SK-N-SH (cell line): ENCODE measurements at places on chromosomes 12 and 14.
A peak's percentile ranks its signal among the peaks of the same experiment; 100 is the strongest.

DNA sequence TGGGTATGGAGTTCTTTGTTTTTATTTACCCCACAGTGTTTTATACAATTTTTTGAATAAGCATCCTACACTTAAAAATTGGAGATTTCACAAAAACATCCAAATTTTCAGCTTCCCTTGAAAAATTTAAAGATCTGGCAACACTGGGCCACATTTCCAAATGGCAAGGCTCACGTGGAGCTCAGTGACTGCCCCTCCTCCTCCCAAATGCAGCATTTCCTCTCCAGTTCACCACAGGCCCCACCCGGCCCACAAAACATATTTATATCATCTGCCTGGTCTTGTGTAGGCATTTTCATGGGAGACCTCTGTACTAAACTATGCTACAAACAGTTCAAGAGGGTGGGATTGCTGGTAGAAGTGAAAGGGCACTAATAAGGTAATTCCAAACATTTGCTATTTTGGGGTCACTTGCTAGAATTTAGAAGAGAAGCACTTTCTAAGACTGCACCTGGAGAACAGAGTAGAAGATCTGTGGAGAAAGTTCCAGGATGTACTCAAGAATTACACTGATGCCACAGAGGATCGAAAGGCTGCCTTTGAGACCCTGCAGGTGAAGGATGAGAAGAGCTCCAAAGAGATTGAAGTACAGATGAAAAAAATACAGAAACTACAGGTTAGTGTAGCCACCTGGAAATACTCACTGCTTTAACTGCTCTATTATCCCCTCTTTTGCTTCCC is 7.3 kb downstream of the FKBP11 start:
- no peak for DNase-seq

- DNase-seq = no peak
Measured at GRCh38 chr14:69505338-69506240, 21.1 kb downstream of the PLEKHD1 start.

- no peak for DNase-seq
Measured at GRCh38 chr12:110012137-110012536, 12.9 kb downstream of the ANKRD13A start.

GRCh38 chr14:33435911-33436689 is 497.4 kb downstream of the NPAS3 start:
- no peak for DNase-seq

DNA sequence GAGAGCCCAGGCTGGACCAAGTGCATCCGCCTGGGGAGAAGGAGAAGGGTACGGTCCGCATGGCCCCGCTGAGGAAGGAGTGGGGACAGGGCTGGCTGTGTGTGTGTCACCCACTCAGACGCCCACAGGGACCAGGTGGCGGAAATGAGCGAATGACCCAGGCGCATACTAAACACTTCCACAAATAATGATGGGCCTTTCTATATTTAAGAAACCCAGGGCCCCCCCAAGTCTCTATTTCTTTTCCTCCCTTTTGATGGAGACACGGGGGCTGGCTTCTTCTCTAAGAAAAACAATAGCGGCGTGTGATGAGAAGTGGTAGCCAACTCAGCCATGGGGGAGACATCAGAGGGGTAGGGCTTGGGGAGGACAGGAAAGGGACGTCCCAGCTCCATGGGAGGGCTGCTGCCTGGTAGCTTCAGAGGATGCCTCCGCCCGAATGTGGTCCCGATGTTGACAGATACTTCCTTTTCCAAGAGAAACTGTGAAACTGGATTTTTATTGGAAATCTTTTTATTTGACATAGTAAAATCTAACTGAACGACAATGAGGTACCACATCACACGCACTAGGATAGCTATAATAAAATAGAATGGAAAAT is 6.3 kb upstream of the MAP1LC3B2 start:
- no peak for DNase-seq

DNA sequence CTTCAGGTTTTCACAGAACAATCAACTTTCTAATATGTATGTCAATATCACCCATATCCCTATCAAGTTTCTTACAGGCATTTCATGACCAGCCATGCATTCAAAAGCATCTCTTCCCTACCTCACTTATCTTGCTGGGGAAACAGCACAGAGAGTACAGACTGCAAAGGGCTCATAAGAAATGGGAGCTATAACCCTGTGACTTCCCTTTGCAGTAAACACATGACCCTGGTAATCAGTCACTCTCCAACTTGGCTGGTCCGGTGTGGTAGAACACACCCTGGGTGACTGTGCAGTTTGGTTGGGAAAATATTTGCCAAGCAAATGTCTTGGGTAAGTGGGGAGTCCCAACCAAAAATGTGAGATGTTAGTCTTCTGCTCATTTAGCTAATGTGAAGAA is 49.4 kb upstream of the TMCC3 start:
- DNase-seq = no peak

- no peak for DNase-seq
Measured at GRCh38 chr12:29116414-29116813, 32.7 kb upstream of the FAR2 start.

DNA sequence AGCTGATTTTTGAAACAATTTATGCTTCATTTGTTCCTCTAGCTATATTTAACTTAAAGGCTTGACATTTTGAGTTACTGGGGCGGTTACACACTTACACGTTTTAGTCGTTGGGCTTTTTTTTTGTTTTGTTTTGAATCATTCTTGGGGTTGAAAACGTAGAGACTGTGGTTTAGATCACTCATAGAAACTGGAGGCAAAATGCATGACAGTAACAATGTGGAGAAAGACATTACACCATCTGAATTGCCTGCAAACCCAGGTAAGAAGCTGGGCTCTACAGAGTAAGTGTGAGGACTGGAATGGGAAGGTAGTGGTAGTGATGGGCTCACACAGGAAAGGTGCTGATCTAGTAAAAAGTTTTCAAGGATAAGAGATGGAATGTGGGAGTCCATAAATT is at the start of gene CLEC2D:
Gene CLEC2D, plus strand, starts transcription at position 180 of the 400 bp plus-strand sequence. Its CDS starts 22 bp downstream, at position 202.
- DNase-seq = no peak

DNA sequence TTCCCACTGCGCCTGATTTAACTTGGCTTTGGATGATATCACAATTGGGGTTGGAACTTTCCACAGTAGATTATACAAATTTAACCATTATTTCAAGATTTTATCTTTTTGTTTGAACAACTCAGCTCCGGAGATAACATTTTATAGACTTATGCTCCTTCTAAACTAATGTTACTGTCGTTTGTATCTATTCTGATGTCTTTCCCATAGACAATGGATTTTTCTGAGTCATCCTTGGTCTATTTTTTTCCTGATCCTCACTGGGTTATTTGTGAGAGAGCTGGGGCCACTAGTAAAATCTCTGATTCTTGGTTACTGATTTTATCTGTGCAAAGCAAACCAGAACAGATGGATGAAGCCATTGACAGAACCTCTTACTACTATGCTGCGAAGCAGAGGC is 175.1 kb downstream of the SLC38A4 start:
- DNase-seq = no peak

- no peak for DNase-seq
Measured at GRCh38 chr12:41514021-41514777, 326.1 kb downstream of the PDZRN4 start.

DNA sequence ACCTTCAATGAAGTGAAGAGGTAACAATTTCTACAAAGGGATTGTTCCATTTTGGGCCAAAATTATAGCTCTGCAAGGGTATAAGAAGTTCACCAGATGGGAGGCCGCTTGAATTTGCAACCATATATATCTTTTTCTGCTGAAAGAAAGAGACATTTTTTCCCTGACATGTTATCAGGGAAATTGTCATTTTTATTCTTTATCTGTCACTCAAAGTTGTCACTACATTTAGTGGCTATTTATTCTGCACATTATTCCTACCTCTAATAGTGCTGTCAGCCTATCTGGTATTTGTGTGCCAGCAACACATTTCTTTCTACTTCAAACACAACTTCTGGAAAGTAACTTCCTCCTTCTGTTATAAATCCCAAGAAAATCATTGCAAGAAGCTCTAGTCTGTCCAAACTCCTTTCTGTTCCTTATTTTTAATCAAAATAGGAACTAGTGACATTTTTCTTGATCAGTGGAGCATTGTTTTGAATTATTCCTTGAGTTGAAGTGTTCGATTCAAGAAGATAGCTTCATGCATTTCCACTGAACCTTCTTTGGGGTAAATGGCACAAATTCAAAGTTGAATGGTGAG is 137.9 kb upstream of the ATP2B1 start:
- no peak for DNase-seq

DNA sequence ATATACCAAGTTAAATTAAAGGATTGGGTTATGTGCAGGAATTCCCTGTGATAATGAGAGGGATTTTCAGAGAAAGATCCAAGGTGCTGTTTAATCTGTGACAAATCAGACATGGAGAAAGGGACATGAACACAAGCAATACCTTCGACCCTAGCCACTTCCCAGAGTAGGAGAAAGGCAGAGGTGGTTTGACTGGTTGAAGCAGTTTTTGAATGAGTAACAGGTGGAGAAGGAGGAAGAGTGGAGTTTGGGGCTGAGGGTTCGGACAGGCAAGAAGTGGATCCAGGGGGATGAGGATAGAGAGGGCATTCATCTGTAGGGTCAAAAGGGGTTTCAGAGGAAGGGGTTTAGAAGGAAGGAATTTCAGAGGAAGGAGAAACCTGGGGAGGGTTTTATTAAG is 27.4 kb upstream of the A2M start:
- no peak for DNase-seq

DNA sequence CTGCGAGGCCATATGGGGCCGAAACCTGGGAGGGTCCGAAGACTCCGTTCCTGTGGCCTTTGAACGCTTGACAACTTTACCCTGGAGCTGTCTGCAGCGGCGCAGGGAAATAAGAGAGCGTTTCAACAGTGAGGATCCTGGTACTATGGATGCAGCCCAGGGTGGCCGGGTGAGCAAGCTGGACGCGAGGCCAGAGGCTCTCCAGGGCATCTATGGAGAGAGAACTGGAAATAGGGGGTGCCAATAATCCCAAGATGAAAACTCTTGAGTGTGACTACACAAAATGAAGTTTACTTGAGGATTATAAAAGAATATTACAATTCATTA is 1.1 kb upstream of the ABCC9 start:
- DNase-seq = no peak

DNA sequence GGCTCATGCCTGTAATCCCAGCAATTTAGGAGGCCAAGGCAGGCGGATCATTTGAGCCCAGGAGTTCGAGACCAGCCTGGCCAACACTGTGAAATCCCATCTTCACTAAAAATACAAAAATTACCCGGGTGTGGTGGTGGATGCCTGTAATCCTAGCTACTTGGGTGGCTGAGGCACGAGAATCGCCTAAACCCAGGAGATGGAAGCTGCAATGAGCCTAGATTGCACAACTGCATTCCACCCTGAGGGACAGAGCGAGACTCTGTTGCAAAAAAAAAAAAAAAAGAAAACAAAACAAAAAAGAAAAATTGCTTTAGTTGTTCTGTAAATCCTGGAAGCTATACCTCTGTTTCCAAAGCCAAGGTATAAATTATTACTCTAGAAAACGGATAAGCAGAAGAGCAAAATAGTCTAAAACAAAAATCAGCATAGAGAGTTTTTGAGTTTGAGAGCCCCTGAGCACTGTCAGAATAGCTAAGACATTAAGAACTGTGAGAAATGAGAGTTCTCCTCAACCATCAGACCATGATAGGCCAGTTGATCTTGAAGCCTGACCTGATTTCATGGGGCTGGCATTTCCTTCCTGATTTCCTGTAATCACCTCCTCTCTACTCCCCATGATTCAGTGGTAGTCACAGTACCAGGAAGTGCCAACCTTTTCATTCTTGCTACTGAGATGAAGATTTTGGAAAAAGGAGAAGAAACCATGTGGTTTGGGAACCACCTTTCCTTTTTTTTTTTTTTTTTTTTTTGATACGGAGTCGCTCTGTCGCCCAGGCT is 31.7 kb downstream of the ATP2A2 start:
- DNase-seq = no peak

DNA sequence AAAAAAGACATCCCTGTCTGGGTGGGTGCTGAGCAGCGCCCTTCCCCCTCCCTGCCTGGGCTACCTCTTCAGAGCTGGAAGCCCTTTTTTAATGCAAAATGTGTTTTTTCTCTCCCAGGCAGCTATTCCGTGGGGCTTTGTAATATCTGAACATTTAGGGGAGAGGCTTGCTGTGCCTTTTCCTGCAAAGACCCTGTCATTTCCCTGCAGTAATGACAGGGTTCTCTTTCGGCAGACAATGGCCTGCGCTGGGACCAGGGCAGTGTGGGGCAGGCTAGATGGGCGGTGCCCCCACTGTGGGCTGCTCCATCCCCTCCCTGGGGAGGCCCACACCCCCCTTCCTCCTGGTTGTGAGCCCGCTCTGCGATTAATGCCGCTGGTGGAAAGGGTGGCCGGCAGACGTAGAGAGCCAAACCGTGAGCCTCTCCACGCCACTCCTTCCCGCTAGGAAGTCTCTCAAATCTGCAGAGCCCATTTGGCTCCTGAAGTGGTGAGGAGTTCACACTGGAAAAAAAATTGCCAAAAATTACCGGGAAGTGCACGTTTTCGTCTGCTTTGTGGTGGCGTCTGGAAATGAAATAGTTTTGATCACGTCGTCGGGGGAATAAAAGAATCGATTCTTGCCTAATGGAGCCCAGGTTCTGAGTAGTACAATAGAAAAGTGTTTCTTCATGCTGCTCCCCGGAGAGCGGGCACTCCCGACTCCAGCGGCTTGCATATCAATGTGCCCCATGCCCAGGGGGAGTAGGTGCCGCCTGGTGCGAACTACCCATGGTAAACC is 31.5 kb downstream of the KIF26A start:
- DNase-seq = no peak

GRCh38 chr12:8609061-8609570 is 3.5 kb downstream of the AICDA start:
- DNase-seq = peak; percentile 59

DNA sequence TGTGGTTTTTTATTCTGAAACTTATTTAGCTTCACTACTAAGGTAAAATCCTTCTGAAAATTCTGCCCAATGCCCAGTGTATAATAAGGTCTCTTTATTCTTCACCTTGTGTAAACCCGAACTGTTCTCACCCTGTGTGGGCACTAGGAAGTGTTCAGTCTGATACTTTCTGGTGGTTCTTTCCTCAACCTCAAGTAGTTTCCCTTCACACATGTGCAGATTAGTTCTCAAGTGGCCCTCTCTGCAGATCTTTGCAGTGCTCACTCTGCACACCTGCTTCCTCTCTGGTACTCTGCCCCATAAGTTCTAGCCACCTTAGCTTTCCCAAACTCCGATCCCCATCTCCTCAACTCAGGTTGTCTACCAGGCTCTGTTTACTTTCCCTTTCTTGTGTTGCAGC is 61.6 kb downstream of the RAD51B start:
- no peak for DNase-seq

GRCh38 chr12:114916541-114916940 is 232.6 kb upstream of the TBX3 start:
- no peak for DNase-seq

DNA sequence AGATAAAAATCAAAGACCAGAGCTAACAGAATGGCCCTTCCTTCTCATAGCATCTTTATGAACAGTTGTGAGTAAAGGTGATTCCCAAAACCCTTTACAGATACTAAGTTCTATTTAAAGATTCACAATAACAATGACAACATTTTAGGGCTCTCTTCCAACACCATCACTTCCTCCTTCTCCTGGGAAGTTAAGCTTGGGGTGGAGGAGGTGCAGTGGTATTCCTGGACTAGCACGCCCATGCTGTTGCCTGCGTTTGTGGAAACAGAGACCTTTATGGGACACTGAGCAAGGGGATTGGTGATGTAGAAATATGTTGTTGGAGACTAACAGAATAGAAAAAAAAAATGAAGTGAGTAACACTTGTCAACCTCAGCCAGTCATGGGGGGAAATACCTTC is 22.5 kb downstream of the SYNE2 start:
- DNase-seq = no peak

GRCh38 chr12:123151457-123152454 is 866 bp upstream of the PITPNM2 start:
- peak; percentile 73 for DNase-seq

- DNase-seq = no peak
Measured at GRCh38 chr14:50425816-50426215, 29.1 kb upstream of the CDKL1 start.
